ENCODE measurements at places on chromosomes 1 and 21. TPM values are rescaled to one million over a fixed set of nuclear protein-coding genes. Genes with fewer than 3 reads are reported as not detected.

The OR2T35 gene
- total RNA-seq = not detected

The TNNI3K gene
- not detected for total RNA-seq

The CCDC27 gene
- not detected for total RNA-seq

The HSPA6 gene
- 0.68 TPM for total RNA-seq

The MCOLN3 gene
- total RNA-seq = 0.75 TPM

GRCh38 chr1:184621260-184621659, 133.4 kb downstream of the EDEM3 start:
- DNase-seq = peak; percentile 20

DNA sequence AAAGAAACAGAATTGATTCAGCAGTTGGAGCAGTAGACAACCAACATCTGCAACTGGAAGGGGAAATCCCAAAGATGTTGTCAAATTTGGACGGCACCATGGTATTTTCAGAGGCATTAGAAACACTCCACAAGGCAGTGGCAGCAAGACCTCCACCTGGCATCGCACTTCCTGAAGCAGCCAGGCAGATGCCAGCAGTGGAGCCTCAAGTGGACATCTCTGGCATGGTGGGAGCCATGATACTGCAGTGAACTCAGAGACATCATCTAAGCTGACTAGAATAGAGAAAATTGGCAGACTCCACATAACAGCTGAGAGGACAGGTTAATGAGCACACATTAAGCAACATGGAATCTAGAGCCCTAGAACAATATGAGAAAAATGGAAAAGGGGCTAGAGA, 33.9 kb upstream of the RGS8 start:
- no peak for DNase-seq

DNA sequence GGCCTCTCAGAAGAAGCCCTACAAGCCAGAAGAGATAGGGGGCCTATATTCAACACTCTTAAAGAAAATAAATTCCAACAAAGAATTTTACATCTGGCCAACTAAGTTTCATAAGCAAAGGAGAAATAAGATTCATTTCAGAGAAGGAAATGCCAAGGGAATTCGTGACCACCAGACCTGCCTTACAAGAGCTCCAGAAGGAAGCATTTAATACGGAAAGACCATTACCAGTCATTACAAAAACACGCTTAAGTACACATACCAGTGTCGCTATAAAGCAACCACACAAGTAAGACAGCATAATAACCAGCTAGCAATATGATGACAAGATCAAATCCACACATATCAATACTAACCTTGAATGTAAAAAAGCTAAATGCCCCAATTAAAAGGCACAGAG, 704.9 kb upstream of the CHRM3 start:
- peak; percentile 20 for DNase-seq

DNA sequence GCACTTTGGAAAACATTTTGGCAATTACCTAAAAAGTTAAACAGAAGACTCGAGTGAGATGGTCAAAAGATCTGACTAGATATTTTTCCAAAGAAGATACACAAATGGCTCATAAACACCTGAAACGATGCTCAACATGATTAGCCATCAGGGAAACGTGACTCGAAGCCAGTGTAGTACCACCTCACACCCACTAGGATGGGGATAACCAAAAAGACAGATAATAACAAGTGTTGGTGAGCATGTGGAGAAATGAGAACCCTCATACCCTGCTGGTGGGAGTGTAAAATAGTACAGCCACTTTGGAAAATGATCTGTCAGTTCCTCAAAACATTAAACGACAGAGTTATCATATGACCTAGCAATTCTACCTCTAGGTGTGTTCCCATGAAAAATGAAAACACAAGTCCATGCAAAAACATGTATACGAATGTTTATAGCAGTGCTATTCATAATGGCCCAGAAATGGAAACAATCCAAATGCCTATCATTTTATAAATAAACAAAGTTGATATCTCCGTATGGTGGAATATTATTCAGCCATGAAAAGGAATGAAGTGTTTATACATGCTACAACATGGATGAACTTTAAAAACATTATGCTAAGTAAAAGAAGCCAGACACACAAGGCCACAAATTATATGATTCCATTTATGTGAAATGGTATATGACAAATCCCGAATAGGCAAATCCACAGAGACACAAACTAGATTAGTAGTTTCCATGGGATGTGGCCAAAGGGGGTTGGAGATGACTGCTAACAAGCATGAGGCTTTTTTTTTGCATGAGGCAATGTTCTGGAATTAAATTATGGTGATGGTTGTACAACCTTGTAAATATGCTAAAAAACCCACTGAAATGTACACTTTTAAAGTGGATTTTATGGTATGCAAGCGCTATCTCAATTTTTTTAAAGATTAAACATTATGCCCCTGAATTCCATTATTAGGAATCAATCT, 625.3 kb downstream of the KIF26B start:
- DNase-seq = no peak

- DNase-seq = no peak
These were observed 926 bp upstream of the SH3D21 start for GRCh38 chr1:36304970-36305914.

GRCh38 chr21:36338975-36339374, 19.0 kb downstream of the MORC3 start:
- no peak for DNase-seq

- DNase-seq = peak; percentile 13
These were observed 87.5 kb upstream of the RHOU start for GRCh38 chr1:228647523-228648444.

- DNase-seq = no peak
These were observed 381.0 kb downstream of the HHAT start for GRCh38 chr1:210709701-210710100.

GRCh38 chr1:53733975-53734649, 4.9 kb downstream of the GLIS1 start:
- peak; percentile 87 for DNase-seq

- DNase-seq = no peak
These were observed 91.1 kb upstream of the CACHD1 start for GRCh38 chr1:64378826-64379225.

GRCh38 chr1:26459573-26460031, 12.6 kb upstream of the HMGN2 start:
- DNase-seq = no peak
